ENCODE measurements at places on chromosomes 16 and 17.

DNA sequence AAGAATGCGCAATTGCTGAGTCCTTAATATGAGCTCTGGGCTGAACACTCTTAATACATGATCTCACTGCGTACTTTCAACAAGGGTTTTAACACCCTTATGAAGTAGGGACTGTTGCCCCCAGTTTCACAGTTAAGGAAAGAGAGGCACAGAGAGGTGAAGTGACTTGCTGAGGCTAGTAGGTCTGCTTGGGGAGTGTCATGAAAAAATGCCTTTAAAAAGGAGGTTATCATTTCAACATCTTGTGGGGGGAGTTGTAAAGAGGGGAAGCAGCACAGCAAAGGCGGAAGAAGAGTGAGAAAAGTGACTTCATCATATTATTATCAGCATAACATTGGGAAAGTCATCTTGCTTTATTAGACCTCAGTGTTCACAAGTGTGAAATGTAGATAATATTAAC is 2.1 kb downstream of the CCL4L2 start:
- DNase-seq = no peak

DNA sequence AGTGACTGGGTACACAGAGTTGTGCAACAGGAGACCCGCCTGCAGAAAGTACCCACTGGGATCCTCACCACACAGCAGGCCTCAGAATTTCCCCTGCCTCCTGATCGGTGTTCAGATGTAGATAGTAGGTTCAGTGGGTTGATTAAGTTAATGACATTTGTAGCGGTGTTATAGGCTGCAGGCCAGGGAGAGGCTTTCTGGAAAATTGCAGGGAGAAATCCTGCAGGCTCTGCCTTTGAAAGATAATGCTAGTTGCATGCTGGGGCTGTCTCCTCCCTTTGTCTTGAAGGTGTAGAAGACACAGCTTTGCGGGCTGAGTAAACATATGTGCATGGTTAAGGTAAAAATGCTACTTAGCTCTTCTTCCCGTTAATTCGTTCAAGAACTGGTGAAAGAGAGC is 406.3 kb upstream of the RBFOX1 start:
- no peak for DNase-seq

GRCh38 chr17:222172-222571 is 40.7 kb upstream of the DOC2B start:
- DNase-seq = no peak

GRCh38 chr17:19495828-19496528 is 37.7 kb upstream of the SLC47A1 start:
- DNase-seq = no peak

- DNase-seq = no peak
These were observed 12.2 kb upstream of the LPCAT2 start for GRCh38 chr16:55496509-55497145.

DNA sequence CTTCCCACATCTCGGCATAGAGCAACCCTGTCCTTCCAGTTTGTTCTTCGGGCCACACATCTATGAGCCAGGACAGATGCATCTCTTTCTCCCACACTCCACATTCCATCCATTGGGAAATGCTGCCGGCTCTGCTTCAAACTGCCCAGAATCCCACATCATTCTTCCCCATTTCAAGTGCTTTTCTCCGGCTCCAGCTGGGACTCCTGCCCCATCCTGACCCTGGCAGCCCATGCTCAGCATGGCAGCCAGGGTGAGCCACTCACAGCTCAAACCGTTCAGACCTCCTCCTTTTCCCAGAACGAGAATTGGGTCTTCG is 132.8 kb upstream of the SDK2 start:
- DNase-seq = no peak

Data from ELR (cell line).